Tibial nerve (tissue), 4 donors: ENCODE measurements at places on chromosomes 2 and 18. TPM values are rescaled to one million over a fixed set of nuclear protein-coding genes. Genes with fewer than 3 reads are reported as not detected.
A peak's percentile ranks its signal among the peaks of the same experiment; 100 is the strongest.

The NT5C1B gene
- not detected for total RNA-seq

The RAB6C gene
- not detected for total RNA-seq

The ARHGAP25 gene
- 9.6 TPM for total RNA-seq

The MAL gene
- total RNA-seq = 60.0 TPM

The TMEM198 gene
- total RNA-seq = 2.4 TPM

The SIX3 gene
- total RNA-seq = not detected

The BMP10 gene
- total RNA-seq = not detected

The AQP12B gene
- total RNA-seq = not detected

DNA sequence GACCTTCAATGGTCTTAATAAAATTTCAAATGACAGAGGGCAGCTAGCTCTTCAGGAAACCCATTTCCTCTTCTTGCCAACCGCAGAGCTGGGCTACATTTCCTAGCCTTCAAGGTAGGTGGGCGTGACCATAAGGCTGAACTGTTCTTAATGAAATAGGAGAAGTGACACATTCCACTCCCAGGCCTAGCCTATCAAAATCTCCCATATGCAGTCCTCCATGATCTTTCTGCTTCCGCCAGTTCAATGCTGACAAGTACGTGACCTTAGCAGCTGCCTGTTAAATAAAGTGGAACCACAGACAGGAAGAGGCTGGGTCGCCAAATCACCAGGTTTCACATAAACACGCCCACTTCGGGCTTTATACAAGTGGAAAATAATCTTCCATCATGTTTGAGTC, 13.2 kb downstream of the SERPINE2 start:
- no peak for DNase-seq

GRCh38 chr18:61898640-61899101, 5.9 kb upstream of the RNF152 start:
- DNase-seq = no peak

- DNase-seq = no peak
These were observed 128.3 kb upstream of the ETAA1 start for GRCh38 chr2:67268797-67269196.

DNA sequence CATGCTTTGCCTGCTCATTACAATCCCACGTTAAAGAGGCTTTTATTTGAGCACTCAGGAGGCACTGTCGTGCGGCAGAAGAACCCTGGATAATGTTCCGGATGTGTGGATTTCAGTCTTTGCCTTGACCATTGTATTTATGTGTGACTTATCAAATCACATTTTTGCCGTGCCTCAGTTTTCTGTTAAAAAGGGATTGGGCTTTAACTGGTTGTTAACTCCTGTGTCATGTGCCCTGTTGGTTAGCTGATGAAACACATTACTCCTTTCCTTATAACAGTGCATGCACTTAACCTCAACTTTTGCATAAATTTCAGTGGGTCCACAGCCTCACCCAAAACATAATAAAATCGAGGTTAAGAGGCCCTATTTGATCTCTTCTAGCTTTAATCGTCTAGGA, 52.7 kb downstream of the NAB1 start:
- DNase-seq = no peak

- DNase-seq = no peak
These were observed 141.5 kb upstream of the PKDCC start for GRCh38 chr2:41906338-41906725.

DNA sequence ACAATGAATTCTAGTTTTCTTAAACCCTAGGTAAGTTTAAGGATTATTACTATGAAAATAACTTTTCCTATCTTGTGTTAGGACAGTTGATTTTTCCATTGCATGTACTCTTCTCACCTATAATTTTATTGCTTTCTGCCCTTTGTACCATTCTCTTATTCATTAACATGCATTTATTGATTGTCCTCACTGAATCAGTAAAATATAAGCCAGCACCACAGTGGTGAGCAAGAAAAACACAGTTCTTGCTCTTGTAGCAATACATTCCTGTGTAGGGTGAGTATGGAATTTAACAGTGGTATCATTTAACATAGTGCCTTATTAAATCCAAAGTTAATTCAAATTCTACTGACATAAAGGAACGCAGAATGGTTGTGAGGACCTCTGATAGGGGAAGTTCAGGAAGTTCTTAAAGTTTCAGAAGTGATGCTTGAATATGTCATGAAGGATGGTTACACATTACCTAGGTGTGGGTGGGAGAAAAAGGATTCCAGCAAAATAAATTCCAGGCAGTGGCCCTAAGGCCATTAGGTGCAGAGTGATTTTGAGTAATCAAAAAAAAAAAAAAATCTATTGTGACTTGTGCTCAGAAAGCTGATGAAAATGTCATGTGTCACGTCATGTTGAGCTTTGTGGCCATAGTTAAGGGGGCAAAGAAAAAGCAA, 104.7 kb upstream of the DSEL start:
- no peak for DNase-seq

GRCh38 chr2:70099270-70099669, 12.0 kb downstream of the PCBP1 start:
- DNase-seq = no peak

DNA sequence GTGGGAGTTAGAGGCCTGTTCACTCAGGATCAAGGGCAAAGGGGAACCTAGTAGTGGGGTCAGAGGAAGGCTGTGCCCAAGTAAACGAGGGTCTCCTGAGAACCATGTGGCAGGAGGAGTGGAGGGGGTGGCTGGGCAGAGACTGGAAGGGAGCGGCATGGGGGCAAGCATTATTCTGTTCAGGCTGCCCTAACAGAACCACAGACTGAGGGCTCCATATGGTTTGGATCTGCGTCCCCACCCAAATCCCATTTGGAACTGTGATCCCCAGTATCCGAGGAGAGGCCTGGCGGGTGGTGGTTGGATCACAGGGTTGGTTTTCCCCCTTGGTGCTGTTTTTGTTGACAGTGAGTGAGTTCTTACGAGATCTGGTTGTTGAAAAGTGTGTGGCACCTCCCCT, 287.0 kb downstream of the PHLPP1 start:
- no peak for DNase-seq

GRCh38 chr2:120765678-120766469, 30.2 kb downstream of the GLI2 start:
- DNase-seq = peak; percentile 25

GRCh38 chr2:99998651-99999320, 143.6 kb downstream of the AFF3 start:
- DNase-seq = no peak

DNA sequence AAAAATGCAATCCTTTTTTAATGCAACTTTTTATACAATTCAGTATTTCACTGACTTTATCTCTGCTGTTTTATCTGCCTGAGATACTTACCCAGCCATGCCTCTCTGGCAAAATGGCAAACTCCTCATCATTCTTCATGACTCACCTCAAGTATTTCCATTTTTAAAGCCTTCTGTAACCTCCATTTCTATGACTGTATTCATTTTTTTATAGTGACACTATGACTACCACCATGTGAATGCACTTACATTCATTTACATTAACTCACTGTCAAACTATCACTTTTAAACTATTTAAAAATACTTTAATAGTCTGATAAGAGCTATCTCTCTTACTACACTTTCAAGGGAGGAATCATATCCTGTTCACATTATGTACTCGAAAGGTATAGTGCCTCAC, 99.4 kb upstream of the SCN7A start:
- no peak for DNase-seq

DNA sequence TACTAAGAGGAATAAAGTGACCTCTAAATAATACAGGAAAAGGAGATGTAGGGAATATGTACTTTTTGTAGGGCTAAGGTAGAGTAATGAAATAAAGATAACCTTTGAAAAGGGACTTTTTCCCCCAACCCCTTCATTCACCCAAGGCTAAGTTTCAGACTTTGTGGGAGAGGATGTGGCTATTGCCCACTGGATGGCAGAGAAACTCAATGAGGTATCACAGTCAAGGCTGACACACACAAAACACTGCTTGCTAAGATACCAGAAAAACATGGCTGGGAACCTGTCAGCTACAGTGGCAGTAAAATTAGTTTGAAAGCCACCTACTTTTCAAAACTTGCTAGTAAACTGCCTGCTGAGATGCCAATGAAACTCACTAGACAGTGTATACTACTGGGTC, 158.8 kb upstream of the WDSUB1 start:
- DNase-seq = no peak

GRCh38 chr2:219087848-219088247, 27.1 kb upstream of the IHH start:
- DNase-seq = no peak

DNA sequence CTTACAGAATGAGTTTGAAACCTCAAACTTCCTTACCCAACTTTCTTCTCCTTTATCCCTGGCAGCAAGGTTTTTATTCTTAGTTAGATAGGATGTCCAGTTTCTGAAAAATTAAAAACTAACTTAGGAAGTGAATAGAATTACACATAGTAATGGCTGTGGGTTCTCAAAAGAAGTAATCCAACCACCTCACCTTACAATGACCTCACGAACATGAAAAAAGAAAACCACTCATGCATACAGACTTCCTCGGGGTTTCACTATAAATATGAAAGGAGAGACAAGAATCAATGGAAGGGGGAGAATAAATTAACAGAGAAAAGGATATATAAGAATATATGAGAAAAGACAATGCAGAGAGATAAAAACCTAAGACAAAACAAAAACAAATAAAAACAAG, 1044.3 kb upstream of the KLHL29 start:
- no peak for DNase-seq

DNA sequence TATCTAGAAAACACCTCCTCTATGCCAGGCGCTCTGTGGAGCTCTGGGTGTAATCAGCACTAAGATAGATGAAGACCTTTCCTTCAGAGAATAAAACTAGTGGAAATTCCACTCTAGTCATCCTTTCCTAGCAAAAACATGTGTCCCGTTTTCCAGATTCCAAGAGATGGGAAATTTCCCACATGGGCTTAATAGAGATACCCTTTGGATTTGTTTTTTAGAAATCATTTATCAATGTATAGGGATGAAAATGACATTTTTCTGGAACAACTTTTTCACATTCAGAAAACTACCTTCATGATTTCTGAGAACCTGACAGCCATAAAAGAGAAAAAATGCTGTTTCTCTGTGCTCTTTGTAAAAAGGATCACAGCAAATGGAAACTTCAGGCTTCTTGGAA, 152.1 kb downstream of the NCKAP5 start:
- no peak for DNase-seq

DNA sequence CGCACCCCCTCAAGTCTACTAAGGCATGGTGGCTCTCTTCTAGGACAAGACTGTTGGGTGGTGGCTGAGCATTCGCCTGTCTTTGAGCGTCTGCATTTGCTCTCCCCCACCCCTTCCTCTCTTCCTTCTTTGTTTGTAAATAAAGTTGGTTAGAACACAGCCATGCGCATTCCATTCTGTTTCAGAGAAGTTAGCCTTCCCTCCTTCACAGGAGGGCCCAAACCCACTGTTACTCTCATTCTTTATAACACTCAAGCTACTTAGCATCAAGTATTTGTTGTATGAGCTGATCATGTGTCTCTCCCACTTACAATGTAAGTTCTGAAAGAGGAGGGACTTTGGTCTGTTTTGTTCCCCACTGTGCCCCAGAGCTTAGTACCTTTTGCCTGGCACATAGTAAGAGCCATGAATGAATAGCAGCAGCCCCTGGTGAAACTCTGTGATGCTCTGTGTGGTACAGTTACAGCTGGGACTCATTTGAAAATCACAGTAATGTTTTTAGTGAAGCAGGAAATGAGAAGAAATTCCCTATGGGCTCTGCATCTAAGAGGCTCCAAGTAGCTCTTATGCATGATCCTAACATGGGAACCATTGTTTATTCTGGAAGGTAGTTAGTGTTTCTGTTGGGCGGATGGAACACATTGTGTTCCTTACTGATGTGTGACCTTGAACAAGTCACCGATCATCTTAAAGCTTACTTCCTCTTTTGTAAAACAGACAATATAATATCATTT, 7.7 kb downstream of the MGAT5 start:
- no peak for DNase-seq

DNA sequence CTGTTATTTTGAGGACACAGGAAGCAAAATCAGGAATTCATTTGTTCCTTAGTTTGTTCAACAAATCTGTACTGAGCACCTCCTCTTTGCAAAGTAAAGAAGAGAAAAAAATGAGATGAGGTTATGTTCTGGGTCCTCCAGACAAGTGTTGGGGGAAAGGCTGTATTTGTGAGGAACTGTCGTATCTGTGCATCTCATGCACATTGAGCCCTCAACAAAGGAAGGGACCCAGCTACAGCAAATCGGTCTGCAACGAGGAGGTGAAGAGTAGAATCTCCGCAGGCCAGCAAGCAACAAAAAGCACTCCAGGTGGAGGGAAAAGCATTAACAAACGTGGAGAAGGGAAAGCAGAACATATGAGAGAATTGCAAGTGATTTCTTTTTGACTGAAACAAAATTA, 143.0 kb upstream of the CYP1B1 start:
- no peak for DNase-seq

DNA sequence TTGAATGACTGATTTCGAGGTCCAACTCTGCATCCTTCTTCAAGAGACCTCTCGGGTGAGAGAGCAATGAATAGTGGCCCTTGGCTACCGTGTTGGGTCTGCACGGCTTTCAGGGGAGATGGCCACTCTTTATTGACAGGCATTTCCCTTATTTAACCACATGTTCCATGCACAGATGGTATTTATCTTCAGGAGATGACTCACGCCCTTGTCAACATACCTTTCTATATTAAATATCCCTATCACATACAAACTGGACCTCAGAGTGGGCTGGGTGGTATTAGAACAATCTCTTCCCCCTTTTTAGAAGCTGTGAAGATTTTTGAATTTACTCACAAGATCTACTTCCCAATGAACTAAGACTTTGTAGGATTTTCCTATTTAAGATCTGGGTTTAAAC, 109.6 kb upstream of the CDC42EP3 start:
- DNase-seq = no peak

DNA sequence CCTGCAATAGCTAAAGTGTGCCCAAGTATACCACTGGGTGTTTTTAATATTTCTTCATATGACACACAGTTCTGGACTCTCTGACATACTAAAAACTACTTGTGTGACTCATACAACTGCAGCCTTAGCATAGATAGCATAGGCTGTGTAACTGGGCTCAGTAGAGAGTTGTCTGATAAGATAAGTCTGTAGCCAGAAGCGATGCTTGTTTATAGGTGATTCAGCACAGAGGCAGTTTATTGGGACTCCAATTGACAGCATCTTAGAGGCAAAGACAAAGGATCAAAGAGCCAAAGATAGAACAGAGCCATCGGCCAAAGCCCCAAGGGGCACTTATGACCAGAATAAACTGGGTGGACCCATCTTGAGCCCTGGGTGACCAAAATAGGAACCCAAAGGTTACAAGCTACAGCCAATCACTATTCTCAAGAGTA, 42.3 kb downstream of the AAK1 start:
- no peak for DNase-seq

GRCh38 chr2:62719757-62720156, 14.2 kb downstream of the EHBP1 start:
- DNase-seq = no peak
